Fibroblast of upper back skin (primary cell): ENCODE measurements at places on chromosomes 12 and 14.

- DNase-seq: no peak
Observed at GRCh38 chr14:34460841-34461240, 1.2 kb downstream of the SPTSSA start.

GRCh38 chr14:71648725-71649124, 283.5 kb upstream of the RGS6 start:
- no peak for DNase-seq

DNA sequence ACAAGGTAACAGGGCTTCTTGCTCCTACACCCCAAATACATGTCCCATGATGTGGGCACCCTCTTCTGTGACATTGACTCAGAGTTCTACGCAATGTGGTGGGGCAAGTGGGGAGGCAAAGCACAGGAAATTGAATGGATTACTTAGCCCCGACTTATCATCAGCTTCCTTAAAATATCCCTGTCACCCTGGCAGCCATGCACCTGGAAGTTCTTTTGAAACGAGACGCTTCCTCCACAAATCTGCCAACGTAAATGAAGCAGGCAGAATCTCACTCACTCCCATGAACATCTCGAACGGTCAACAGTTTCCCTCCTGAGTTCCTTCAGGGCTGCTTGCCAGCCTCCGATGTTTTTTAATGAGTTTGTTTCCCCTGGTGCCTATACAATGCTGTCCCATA, 33.5 kb downstream of the RNFT2 start:
- DNase-seq: no peak

DNA sequence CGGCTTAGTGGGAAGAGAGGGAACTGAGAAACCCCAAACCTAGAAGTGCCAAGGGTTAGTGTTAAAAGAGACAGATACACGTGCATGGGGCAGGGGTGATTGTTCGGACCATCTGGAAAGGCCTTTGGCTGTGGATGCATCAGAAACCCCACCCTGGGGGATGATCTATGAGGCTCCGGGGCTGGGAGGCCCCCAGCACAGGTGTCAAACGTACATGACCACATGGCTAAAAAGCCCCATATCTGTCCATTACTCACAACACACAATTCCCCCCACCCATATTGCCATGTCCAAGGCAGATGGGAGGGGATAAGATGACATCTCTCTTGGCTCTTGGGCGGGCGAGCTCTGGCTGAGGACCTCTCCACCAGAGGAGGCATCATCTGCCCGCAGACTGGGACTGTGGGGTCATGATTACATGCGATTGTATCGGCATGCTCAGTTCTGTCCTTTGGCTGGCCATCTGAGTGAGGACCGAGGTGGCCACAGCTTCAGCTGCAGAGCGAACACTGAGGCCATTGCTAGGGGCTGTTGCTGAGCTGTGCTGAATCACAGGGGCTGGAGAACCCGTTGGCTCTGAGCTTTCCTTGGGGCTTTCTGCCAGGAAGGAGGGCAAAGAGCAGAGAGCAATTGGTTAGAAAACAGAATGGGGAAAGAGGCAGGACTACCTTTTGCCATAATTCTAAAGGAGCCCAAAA, 9.6 kb upstream of the NPFF start:
- no peak for DNase-seq

DNA sequence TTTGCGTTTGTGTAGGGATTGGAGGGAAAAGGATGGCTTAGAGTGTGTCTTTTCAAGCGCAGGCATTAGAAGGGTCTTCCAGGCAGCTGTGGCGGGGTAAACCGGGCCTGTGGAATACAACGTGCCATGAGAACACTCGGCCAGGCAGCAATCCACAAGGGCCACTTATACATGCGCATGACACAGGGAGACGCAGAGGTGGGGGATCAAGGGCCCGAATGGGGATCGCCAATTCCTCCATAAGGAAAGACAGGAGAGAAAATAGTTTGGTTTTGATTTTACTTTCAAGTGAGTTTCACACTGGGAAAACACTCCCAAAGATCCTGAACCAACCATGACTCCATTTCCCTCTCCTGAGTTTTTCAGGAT, 71.6 kb downstream of the SPRING1 start:
- DNase-seq: no peak

DNA sequence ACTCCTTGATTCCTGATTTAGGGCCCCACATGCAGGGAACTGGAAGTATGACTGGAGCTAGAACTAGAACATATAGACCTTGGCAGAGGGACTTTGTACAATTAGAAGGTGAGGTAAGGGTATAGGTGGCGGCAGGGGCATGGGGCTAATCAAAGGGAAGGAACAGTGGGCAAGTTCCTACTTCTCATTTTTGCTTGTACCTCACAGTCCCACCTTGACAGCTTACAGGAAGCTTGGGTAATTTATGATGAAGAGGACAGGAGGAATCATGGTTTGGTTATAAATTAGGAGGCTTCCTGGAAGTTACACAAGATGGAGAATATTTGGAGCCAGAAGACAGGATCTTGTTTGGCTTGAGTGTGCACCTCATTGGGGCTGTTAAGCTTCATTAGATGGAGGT, 33.4 kb downstream of the SUSD6 start:
- DNase-seq: no peak

GRCh38 chr12:44525806-44526654, 350.1 kb downstream of the NELL2 start:
- DNase-seq: no peak

DNA sequence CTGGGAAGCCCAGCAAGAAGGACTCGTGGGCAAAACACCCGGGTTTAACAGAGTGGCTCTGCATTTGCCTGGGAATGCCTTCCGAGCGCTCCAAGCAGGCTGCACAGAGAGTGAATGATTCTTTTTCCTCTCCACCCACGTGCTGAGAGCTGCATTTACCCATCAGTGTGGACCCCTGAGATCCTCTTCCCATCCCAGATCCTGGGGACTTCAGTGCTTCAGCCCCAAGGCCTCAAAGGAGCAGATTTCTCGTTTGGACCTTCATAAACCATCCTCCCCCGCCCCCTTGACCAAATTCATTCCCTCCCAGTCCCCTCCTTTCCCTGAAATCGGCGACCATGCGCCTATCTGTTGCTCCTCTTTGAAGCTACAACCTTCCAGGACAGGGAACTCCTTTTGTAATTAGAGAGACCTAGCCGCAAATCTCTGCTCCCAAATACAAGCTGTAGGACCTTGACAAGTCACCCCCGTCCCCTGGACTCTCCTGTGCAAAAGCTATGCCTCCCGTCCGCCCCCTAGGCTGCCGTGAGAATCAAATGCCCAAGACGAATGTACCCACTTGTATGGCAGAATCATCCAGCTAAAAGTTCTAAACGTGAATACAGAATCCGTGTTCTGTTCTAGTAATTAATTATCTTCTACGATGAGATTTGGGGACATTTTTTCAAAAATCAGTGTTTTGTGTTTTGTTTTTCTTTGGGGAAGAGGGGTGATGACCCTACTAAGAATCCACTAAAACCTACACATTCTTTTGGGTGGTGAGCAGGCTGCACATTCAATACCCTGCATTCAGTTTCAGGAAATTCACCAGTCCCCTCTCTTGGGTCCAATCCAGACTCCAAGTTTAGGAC, 8.8 kb downstream of the TBX5 start:
- DNase-seq: no peak

DNA sequence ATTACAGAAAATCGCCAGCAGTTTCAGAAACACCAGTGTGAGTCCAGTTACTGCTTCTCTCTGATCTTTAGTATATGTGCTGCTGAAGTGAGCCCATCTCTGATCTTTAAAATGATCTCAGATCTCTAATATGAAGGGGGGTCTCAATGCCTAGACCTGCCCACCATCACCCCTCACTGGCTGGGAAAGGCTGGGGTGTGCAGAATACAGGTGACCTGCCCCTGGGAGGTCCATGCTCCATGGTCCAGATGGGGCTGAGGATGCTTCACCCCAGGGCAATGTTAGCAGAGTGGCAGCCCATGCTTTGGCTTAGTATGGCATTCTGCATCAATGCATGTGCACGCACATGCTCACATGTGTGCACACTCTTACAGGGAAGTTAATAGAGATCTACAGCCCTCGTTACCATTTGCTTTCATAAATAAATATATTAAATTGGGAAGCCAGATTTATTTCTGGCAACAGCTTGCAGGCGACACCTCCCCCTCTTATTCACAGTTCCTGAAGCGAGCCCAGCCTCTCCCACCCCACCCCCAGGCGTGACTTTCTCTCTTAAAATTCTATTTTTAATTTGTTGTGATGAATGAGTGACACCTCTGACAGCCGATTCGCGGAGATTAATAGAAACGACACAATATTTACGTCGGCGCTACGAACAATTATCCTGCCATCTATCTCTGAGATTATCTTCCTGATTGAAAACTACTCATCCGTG, 104.7 kb upstream of the ESRRB start:
- DNase-seq: no peak

- no peak for DNase-seq
Observed at GRCh38 chr14:50910495-50911420, 33.5 kb downstream of the PYGL start.

DNA sequence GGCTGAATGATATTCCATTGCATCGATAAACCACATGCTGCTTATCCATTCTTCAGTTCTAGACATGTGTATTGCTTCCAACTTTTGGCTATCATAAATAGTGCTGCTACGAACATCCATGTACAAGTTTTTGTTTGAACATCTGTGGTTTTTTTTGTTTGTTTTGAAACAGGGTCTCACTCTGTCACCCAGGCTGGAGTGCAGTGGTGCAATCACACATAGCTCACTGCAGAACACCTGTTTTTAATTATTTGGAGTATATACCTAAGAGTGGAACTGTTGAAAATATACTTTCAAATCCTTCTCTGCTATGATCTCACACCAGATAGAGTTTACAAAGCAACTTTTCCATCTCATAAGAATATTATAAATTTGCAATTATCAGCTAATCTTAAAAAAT, 124.2 kb downstream of the TTC7B start:
- DNase-seq: peak; percentile 34

DNA sequence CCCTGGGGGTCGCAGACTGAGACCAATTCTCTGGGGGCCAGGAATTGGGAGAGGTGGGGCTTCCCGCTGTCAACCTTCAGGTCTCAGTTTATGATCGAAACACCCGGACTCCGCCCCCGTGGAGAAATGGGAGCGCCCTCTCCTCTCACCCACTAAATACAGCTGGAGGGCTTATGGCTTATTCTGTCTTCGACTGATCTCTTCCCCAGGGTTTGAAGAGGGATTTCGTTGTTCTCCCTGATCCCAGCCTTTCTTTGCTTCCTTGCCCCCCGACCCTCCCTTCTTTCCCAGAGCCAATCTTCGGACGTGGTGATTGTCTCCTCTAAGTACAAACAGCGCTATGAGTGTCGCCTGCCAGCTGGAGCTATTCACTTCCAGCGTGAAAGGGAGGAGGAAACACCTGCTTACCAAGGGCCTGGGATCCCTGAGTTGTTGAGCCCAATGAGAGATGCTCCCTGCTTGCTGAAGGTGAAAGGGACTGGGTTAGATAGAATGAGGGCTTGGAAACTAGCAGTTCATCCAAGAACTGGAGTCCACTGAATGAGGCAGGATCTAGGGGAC, 607 bp downstream of the OS9 start:
- DNase-seq: no peak

GRCh38 chr14:102080183-102081080, 6.4 kb downstream of the HSP90AA1 start:
- no peak for DNase-seq

DNA sequence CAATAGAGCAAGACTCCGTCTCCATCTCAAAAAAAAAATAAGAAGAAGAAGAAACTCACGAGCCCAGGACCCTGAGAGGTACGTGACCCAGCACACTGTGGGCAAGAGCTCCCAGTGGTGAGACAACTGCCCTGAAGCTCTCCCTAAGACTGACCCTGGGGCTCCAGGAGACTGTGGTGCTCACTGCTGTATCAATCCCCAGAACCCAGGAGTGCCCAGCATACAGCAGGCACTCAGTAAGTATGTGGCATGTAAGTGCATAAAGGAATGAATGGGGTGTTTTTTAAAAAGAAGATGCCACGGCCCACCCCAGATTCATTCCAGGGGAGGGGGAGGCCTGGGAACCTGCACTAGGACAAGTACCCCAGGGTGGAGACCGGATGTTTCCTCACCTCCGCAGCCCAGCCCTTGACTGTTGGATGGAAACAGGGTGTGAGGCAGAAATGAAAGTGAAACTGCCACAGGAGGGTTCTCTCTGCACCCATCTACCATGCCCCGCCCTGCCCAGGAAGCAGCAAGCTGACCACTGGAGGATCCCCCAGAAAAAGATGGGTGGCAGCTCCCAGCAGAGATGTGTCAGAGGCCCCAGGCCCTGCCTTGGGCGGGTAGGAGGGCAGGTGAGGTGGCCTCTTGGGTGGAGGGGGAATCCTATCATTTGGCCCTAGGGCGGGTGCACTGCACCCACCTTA, 12.2 kb downstream of the ITPK1 start:
- DNase-seq: no peak

GRCh38 chr14:89792489-89793366, 161.8 kb downstream of the EFCAB11 start:
- DNase-seq: peak; percentile 40

DNA sequence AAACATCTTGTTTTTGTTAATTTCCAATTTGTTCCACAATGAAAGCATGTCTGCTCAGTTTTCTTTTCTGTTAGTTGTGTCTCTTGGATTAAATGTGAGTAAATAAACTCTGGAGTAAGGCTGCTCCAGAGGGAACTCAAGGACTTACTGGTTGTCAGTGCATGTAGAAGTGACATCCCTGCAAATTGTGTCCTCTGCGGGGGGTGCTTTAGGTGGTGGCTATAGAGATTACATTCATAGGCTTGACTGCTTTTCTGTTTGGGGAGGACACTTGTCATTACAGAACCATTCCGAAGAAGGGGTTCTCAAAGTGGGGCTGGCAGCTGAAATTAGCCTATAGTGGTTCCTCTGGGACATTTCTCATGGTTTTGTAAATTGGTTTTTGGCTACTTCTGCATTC, 8.8 kb downstream of the TMTC2 start:
- DNase-seq: no peak

- no peak for DNase-seq
Observed at GRCh38 chr14:49934646-49935045, 41.8 kb downstream of the ARF6 start.

DNA sequence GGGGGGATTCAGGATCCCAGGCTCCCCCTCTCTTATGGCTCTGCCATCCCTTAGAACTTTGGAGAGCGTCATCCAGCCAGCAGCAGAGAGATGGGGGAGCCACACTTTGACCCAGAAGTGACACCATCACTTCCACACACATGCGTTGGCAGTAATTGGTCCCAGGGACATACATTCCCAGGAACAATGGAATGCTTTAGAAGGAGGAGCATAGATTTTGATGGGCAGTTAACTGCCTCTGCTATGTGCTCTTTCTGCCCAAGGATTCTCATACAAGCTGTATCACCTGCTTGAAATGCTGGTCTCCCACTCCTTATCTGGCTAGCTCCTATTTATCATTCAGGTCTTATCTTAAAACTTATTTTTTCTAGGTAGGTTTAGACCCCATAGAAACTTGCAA, 109.0 kb upstream of the RPH3A start:
- DNase-seq: no peak

DNA sequence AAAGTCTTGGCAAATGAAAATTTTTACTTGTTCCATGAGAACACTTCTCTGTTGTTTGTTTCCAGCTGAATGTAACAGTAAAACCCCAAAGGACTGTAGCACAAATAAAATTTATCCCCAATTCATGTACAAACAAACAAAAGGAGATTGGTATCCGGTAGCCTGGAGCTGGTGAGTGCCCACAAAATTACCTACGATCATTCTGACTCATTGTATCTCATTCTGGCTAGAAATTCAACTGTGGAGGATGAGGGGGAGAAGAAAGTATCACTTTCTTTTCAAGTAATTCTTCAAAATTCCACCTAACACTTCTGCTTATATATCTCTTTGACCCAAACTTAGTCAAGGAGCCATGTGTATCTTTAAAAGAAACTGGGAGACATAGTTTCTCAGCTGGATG, 268.5 kb downstream of the ALG10B start:
- DNase-seq: no peak
